NCI-H2029 (cell line): ENCODE measurements at places on chromosomes 12 and 14.
A peak's percentile ranks its signal among the peaks of the same experiment; 100 is the strongest.

DNA sequence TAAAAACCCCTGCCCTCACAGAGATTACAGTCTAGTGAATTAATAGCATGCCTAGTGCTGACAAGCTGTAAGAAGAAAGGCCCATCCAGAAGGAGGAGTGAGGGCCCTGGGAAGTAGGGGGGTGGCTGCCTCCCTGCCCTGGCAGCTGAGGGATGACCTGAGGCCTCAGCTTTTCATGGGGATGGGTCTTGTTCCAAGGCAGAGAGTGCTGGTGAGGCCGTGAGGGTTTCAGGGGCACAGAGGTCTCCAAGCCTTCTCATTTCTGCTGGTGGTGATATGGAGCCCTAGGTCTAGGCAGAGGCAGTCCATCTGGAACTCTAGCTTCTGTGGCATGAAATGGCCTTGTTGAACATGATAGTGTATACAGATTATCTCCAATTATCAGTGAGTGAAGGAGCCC is 114.4 kb downstream of the ZFP36L1 start:
- no peak for DNase-seq

DNA sequence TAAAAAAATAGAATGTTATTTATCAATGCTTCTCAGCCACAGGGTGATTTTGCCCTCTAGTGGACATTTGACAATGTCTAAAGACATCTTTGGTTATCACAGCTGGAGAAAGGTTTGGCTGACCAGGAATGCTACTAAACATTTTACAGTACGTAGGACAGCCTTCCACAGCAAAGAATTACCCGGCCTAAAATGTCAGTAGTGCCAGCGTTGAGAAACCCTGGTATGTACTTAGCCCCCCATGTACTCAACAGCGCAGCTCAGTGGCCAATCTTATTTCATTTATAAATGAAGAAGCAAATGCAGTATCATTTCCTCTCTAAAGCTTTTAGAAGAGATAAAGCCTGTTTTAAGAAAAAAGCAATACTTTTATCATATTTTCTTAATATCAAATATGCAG is 5.8 kb downstream of the MARK3 start:
- no peak for DNase-seq

- no peak for DNase-seq
These were observed 297.0 kb downstream of the PRKD1 start for GRCh38 chr14:29630566-29631160.

DNA sequence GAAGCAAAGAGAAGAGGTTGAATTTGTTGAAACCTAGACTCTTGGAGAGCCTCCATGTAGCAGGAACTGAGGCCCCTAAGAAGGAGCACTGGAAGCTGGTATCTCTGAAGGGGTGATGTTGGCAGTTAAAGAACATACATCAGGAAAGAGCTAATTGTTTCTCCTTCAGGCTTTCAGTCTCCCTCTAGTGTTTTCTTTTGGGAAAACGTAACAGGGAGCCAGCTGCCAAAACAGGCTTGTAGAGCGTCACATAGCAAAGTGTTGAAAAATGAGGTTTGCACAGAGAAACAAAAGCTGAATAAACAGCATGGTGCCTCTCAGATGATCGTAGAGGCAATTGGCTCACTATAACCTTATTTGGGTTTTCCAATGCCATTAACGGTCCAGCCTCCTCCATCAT is 46.9 kb upstream of the CAND1 start:
- DNase-seq: peak; percentile 88

DNA sequence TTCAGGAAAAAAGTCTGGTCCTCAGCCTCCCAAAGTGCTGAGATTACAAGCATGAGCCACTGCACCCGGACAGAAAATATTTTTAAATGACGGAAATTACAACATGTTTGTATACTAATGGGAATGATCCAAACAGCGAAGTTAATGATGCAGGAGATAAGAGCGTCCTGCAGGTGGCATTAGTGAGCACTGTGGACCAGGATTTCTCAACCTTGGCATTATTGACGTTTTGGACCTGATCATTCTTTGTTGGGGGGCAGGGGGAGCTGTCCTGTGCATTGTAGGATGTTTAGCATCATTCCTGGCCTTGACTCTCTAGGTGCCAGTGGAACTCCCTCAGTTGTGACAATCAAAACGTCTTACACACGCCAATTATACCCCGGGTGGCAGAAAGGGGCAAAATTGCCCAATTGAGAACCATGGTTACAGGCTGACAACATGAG is 34.1 kb downstream of the SCFD1 start:
- no peak for DNase-seq

GRCh38 chr12:51192284-51192671 is 19.3 kb upstream of the TFCP2 start:
- no peak for DNase-seq

GRCh38 chr14:63457498-63457897 is 85.7 kb downstream of the PPP2R5E start:
- DNase-seq: no peak

- no peak for DNase-seq
These were observed 141.1 kb downstream of the SLC41A2 start for GRCh38 chr12:104816845-104817503.

GRCh38 chr12:7667125-7667524 is 1.4 kb upstream of the APOBEC1 start:
- DNase-seq: no peak

- no peak for DNase-seq
These were observed 168.7 kb upstream of the CNOT2 start for GRCh38 chr12:70074510-70074909.

DNA sequence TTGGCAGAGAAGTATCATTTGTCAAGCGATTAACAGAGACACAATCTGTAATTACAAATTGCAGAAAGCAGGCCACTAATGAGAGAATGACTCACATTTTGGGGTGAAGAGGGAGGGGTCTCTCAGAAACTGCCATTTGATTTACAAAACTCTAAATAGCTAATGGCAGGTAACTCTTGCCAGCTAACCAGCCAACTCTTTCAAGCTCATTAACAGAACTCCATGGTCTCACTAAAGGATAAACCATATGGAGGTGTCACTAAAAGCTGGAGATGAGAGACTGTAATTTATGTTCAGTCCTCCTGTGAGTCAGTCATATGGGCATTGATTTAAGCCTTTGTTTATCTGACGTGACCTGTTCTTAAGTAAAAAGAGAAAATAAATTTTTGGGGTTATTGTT is 336.4 kb downstream of the FOXG1 start:
- DNase-seq: no peak
